ENCODE measurements at places on chromosomes 2 and 18.

DNA sequence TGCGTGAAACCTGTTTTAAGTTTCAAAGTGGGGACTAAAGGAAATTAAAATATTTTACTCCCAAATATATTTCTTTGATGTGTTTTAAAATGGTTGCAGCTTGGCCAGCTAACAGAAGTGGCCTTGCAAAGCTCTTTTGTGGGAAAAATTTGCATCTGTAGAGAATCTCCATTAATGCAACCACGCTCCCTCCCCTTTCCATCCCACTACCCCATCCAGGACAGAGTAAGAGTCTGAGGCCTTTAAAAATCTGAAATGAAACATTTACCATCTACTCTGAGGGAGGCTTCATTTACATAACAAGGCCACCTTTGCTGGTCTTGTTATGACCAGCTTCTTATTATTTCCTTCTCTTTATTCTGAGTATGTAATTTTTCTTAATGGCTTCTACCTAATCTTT lies 63.5 kb downstream of the STAT4 start:
- H3K36me3 ChIP-seq, result no peaks in the 10 kb centered on the region
- no peak overlapping the region for H3K27ac ChIP-seq
- no peak for DNase-seq
- H3K27me3 ChIP-seq, result no peaks in the 10 kb centered on the region
- no peak overlapping the region for H3K4me3 ChIP-seq

DNA sequence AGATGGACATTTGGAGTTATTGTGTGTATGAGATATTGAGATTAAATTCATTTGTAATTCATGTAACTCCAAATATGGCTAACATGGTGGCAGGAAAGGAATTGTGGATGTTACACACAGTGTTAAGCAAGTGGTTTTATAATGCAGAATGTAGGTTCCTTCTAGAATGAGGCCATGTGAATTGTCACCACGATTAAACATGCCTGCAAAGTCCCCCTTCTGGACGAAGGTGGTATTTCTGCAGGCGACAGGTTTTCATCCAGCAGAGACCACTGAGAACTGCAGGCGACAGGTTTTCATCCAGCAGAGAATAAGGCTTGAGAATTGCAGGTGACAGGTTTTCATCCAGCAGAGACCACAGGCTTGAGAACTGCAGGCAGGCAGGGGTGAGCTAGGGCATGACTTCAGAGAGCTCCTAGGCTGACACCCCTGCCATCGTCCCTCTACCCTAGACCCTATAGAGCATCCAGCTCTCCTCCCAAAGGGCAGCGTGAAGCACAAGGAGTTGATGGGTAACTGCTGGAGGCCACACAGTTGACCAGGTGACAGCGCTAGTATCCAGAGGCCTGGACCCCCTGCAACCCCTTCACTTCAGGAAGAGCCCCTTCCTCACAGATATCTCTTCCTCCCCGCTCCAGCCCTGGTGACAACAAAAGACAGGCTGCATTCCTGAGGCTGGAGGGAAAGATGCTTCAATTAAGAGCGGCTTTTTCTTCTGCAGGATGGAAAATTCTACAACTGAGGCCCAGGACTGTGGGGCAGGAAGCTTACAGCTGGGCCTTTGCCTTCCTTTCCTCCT lies 175.8 kb downstream of the LOXHD1 start:
- H3K4me3 ChIP-seq, result no peak overlapping the region
- no peak overlapping the region for H3K27ac ChIP-seq
- H3K27me3 ChIP-seq, result no peaks in the 10 kb centered on the region

GRCh38 chr2:33412920-33413319 lies 63.5 kb upstream of the RASGRP3 start:
- DNase-seq, result no peak
- H3K27me3 ChIP-seq, result no peaks in the 10 kb centered on the region
- H3K36me3 ChIP-seq, result no peaks in the 10 kb centered on the region
- no peaks in the 10 kb centered on the region for H3K4me1 ChIP-seq
- no peak overlapping the region for H3K27ac ChIP-seq

DNA sequence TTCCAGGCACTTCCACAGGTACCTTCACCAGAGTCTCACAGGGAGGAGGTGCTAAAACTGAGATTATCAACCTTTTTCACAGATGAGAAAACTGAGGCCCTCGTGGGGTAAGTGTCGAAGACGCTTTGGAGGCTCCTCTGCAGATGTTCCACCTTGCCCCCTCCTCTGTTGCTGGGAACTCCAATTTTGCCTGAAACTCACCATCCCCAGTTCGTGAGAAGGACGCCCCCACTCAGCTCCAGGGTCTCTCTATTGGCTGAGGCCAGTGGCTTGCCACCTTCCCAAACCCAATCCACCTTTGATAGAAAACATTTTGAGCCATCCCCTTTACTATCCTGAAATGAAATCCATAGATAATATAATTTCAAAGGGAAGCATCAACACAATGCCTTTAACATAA lies 109.1 kb downstream of the CYP26B1 start:
- H3K4me1 ChIP-seq, result no peaks in the 10 kb centered on the region
- H3K4me3 ChIP-seq, result no peak overlapping the region
- H3K27me3 ChIP-seq, result no peaks in the 10 kb centered on the region
- no peaks in the 10 kb centered on the region for H3K36me3 ChIP-seq
- no peak for DNase-seq

- DNase-seq, result no peak
- no peak overlapping the region for H3K27ac ChIP-seq
- H3K36me3 ChIP-seq, result no peaks in the 10 kb centered on the region
Observed at GRCh38 chr2:127737892-127738291, 36.6 kb downstream of the SFT2D3 start.

DNA sequence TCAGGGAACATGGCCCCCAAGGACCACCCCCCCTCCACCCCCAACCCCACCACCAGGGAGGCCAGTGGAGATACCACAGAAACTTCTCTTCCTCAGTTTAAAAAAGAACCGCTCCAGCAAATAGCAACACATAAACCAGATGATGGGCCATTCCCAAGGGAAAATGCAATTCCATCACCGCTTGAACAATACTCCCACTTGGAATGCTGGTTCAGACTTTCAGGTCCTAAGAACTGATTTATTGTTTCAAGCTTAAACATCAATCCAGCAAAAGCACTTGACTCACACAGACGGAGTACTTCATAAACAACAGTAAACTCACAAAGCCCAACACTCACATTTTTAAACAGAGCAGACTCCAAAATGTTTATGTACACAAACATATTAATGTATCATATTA lies 6.9 kb downstream of the HDAC4 start:
- no peak overlapping the region for H3K27ac ChIP-seq
- H3K36me3 ChIP-seq, result no peaks in the 10 kb centered on the region
- no peaks in the 10 kb centered on the region for H3K27me3 ChIP-seq
- H3K4me1 ChIP-seq, result peaks cover 6% of the 10 kb centered on the region

DNA sequence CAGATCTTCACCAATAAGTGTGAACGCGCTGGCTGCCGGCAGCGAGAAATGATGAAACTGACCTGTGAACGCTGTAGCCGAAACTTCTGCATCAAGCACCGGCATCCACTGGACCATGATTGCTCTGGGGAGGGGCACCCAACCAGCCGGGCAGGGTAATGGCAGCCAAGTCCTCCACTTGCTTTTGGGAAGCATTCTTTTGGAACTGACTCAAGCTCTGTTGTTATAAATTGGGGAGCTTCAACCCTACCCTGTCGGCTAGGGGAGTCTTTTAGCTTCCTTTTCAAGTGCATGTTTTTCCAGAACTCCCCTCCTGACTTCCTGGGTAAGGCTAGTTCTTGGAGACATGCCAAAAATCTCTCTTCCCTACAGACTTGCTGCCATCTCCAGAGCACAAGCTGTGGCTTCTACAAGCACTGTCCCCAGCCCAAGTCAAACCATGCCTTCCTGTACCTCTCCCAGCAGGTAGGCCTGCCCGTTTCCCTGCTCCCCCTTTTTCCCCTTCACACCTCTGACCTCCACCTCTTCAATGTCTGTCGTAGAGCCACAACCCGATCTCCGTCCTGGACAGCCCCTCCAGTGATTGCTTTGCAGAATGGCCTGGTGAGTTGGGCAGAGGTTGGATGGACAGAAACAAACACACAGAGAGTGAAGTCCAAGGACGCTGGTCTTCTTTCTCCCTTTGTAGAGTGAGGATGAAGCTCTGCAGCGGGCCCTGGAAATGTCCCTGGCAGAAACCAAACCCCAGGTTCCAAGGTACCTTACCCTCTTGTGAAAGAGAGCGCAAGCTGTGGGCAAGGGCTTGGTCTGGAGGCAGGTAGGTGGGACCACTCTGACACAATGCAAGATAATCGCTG lies 1.5 kb downstream of the ZFAND2B start:
- H3K4me1 ChIP-seq, result peaks cover 16% of the 10 kb centered on the region
- DNase-seq, result no peak
- H3K27ac ChIP-seq, result peak overlapping the region; percentile 84
- peak overlapping the region; percentile 55 for H3K4me3 ChIP-seq
- H3K36me3 ChIP-seq, result 0 out of 2 replicates have a peak, but pooled peaks cover 2% of the 10 kb centered on the region

DNA sequence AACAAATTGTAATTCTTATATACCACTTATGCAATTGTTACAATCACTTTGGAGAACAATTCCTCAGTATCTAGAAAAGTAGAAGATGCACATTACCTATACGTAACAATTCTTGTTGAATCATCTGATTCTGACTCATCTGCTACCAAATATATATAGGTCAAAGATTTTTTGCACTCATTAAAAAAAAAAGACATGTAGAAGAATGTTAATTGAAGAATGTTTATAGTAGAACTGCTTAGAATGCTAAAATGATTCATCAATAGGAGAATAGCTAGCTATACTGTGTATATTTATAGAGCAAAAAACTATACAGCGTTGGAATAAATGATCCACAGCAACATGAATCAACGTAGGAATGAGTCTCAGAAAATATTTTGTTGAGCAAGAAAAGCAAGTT lies 29.5 kb upstream of the STAT1 start:
- no peaks in the 10 kb centered on the region for H3K36me3 ChIP-seq
- no peak overlapping the region for H3K27ac ChIP-seq
- no peaks in the 10 kb centered on the region for H3K4me1 ChIP-seq
- H3K4me3 ChIP-seq, result no peak overlapping the region

DNA sequence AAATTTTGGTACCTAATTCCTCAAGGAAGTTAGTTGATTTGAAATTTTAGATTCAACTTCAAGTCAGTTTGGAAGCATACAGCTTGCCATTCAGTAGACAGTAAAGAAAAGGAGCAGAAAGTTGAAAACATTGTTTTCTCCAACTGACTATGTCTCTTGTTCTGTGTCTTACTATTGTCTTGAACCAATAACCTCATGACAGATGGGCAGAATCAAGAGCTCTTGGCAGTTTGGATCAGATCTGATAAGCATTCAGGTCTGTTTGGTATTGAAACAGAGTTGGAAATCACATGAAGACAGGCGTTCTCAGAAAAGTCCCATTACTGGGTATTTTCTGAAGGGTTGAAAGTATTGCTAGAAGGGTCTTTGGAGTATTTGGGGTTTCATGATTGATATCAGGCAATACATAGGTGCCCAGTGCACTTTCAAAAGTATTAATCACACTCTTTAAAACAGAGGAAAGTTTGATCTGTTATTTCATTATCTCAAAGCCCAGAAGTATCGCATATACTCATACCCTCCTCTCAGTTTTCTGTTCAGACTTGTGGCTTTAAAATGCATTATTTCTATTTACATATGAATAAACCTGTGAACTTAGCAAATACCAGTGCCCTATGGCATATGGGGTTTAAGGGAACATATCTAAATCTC lies 428.4 kb upstream of the ZEB2 start:
- DNase-seq, result no peak
- no peak overlapping the region for H3K27ac ChIP-seq
- H3K27me3 ChIP-seq, result no peaks in the 10 kb centered on the region

DNA sequence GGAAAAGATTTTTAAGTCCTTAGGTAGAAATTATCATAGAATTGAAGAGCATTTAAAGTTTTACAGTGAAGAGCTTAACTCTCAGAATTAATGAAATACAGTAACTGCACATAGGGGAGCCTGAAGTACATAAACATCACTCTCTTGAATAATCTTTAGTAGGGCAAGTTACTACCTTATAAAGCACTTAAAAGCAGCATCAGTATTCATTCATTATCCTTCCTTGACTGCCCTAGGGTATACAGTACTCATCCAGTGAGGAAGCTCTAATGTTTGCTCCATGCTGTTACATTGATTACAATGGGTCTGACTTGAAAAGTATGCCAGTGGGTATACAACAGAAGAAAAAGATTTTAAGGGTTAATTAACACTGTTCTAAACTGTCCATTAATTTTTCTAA lies 66.5 kb downstream of the ATF2 start:
- H3K4me3 ChIP-seq, result no peak overlapping the region
- H3K27ac ChIP-seq, result no peak overlapping the region
- H3K27me3 ChIP-seq, result no peaks in the 10 kb centered on the region
- peaks cover 30% of the 10 kb centered on the region for H3K36me3 ChIP-seq
- H3K4me1 ChIP-seq, result no peaks in the 10 kb centered on the region

DNA sequence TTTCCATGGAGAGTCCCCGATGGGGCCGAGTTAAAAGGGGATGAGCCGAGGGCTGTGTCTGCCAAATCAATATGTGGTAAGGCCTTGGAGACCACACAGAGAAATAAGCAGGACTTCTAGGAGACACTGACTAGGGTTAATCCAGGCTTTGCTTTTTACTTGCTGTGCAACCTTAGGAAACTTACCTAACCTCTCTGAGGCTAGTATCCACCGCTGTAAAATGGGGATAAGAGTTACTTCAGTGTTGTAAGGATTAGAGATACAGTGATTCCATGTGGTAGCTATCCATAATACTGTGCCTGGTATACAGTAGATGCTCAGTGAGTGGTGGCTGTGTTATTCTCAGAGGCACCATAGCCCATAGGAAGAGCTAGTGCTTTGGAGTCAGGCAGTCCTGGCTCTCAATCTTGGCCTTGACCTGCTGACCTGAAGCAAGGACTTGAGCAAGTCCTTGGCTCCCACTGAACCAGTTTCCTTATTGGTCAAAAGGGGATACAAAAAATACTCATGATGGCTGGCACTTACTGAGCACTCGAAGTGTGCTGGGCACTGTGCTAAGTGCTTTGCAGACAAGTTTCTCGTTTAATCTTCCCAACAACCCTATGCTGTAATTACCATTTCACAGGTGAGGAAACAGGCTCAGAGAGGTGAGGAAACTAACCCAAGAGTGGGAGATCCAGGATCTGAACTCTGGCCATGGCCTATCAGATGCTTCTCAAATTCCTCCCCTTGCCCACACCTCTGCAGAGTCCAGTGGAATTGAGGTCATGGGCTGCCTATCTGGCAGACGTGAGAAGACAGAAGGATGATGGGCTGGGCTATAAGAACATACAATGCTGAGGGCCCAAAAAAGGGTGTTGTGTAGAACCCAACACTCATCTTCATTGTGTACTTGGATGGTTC lies 12.0 kb upstream of the DES start:
- no peaks in the 10 kb centered on the region for H3K36me3 ChIP-seq
- DNase-seq, result no peak
- H3K4me1 ChIP-seq, result peaks cover 9% of the 10 kb centered on the region
- no peak overlapping the region for H3K27ac ChIP-seq

- H3K36me3 ChIP-seq, result peaks cover 26% of the 10 kb centered on the region
- DNase-seq, result no peak
- H3K27ac ChIP-seq, result no peak overlapping the region
- no peak overlapping the region for H3K4me3 ChIP-seq
Observed at GRCh38 chr2:11187731-11188130, 32.5 kb downstream of the SLC66A3 start.

- no peak for DNase-seq
- no peak overlapping the region for H3K27ac ChIP-seq
- no peak overlapping the region for H3K4me3 ChIP-seq
- H3K27me3 ChIP-seq, result no peaks in the 10 kb centered on the region
Observed at GRCh38 chr2:195674491-195675221, 17.6 kb downstream of the SLC39A10 start.

All from Panc1 (cell line).